Muscle of back (tissue), 13 donors: ENCODE measurements at places on chromosomes 16 and 17.

GRCh38 chr17:7440113-7440833, 961 bp downstream of the FGF11 start:
- DNase-seq = peak; percentile 85

DNA sequence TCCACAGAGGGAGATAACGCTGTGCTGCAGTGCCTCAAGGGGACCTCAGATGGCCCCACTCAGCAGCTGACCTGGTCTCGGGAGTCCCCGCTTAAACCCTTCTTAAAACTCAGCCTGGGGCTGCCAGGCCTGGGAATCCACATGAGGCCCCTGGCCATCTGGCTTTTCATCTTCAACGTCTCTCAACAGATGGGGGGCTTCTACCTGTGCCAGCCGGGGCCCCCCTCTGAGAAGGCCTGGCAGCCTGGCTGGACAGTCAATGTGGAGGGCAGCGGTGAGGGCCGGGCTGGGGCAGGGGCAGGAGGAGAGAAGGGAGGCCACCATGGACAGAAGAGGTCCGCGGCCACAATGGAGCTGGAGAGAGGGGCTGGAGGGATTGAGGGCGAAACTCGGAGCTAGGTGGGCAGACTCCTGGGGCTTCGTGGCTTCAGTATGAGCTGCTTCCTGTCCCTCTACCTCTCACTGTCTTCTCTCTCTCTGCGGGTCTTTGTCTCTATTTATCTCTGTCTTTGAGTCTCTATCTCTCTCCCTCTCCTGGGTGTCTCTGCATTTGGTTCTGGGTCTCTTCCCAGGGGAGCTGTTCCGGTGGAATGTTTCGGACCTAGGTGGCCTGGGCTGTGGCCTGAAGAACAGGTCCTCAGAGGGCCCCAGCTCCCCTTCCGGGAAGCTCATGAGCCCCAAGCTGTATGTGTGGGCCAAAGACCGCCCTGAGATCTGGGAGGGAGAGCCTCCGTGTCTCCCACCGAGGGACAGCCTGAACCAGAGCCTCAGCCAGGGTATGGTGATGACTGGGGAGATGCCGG, 769 bp downstream of the CD19 start:
- no peak for DNase-seq

GRCh38 chr16:19515757-19516156, 6.1 kb downstream of the GDE1 start:
- no peak for DNase-seq

DNA sequence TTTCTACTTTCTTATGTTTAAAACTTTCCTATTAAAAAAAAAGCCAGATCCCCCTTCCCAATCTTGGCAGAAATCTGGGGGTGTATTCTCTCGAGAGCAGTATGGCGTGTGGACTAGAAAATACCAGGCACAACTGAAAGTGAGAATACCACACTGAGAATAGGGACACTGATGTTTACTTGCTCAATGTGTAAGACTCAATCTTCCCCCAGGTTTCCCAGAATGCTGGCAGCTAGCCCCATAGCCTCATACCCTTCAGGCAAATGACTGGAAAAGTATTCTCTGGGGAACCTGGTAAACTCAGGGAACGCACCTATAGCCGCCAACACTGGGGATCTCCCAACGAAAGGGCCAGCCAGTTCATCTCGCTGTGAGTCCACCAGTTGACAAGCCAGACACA, 15.3 kb downstream of the ZZEF1 start:
- no peak for DNase-seq

GRCh38 chr17:55121268-55121667, 143.5 kb upstream of the HLF start:
- no peak for DNase-seq

DNA sequence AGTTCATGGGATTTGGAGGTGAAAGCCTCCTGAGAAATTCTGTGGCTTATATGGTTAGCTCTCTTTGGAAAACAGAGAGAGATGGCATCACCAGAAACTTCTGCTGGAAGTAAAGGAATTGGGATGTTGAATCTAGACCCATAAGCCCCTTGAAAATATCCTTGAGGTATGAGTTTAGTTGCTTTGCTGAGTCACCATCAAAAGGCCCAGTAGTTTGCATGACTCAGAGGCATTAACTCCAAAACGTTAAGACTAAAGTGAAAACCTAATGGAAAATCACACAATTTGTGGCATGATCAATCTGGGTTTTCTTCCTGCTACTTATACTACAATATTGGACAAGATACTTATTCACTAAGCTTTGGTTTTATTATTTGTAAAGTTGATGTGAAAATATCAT, 349.2 kb upstream of the SALL1 start:
- DNase-seq = no peak
